ENCODE measurements at places on chromosomes 3 and 15. TPM values are rescaled to one million over a fixed set of nuclear protein-coding genes. Genes with fewer than 3 reads are reported as not detected.

CYP1A2 gene
- 0.13 TPM for total RNA-seq

EIF4E3 gene
- total RNA-seq: 1.2 TPM

SLC22A13 gene
- 1.1 TPM for total RNA-seq

- ATAC-seq: no peak
Measured at GRCh38 chr3:55554634-55555425, 67.7 kb upstream of the WNT5A start.

HCLS1 gene
- total RNA-seq: 1.3 TPM

ZNF860 gene
- 0.85 TPM for total RNA-seq

AHSG gene
- 0.11 TPM for total RNA-seq

TMEM108 gene
- 3.0 TPM for total RNA-seq

GRCh38 chr3:87503900-87504498, 227.6 kb upstream of the POU1F1 start:
- ATAC-seq: no peak

DNA sequence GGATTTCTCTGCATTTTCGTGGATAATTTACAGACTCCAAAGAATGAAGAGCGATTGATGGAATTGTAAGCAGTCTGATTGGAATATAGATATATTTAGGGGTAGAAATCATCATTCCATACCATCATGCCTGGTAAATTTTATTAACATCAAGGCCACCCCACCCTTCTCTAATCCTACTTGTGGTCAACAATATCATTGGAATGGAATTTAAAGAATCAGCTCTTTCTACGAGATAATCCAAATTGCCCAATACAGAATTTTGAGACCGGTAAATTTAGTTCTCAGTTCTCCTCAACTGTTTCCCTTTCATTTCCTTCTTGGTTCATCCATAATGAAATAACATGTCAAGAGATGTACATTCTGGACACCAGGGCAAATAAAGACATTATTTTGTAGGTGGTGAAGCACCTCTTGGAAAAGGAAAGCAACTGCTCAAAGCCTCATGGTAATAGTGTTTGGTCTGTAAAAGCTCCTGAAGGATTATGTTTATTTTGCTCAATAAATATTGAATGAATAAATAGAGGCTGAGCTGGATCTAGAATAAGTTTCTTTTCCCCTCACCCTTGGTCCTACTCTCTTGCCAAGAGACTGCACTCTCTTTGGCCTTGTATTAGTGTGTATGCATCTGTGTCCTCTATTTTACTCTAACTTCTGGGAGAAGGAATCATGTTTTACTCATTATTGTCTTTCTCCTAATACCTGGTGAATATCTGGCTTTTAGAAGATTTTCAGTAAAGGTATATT, 133.7 kb upstream of the BCL6 start:
- ATAC-seq: no peak

GRCh38 chr3:73557986-73558726, 66.6 kb downstream of the PDZRN3 start:
- ATAC-seq: no peak
